Stimulated activated CD8-positive, alpha-beta memory T cell treated with anti-CD3 and anti-CD28 coated beads, Interleukin-7, amount 100 ng/mL, for 1 hour (primary cell): ENCODE measurements at places on chromosomes 7 and 10.
A peak's percentile ranks its signal among the peaks of the same experiment; 100 is the strongest.

DNA sequence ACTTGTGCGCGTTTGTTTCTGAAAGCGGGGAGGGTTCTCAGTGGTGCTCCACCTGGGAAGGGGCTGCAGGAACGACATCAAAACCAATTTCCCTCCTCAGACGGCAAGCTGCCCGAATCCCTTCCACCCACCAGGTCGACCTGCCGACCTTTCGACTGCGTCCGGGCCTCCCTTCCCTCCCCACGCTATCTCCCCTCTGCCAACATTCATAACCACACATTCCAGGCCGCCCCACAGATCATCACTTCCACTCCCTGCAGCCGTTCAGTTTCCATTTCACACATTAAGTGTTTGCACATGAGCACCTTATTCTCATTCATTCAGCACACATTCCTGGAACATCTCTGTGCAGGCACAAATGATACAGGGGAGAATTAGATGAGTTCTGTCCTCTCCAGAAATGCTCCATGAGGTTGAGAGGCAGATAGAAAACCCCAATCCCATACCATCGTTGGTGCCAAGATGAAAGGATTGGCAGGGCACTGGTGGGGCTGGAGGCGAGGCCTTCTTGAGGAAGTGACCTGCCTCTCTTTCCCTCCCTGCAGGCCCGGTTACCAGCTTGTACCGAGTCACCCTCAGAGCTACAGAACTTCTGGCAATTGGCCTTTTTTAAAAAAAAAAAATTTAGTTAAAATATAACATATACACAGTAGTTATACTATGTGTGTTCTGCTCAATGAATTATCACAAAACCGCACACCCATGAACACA, 70.0 kb downstream of the MINDY4 start:
- DNase-seq, result no peak

- DNase-seq, result peak; percentile 88
Observed at GRCh38 chr7:142808802-142809583, 38.2 kb downstream of the PRSS2 start.

GRCh38 chr7:27615420-27616185, 47.1 kb downstream of the HIBADH start:
- no peak for DNase-seq

DNA sequence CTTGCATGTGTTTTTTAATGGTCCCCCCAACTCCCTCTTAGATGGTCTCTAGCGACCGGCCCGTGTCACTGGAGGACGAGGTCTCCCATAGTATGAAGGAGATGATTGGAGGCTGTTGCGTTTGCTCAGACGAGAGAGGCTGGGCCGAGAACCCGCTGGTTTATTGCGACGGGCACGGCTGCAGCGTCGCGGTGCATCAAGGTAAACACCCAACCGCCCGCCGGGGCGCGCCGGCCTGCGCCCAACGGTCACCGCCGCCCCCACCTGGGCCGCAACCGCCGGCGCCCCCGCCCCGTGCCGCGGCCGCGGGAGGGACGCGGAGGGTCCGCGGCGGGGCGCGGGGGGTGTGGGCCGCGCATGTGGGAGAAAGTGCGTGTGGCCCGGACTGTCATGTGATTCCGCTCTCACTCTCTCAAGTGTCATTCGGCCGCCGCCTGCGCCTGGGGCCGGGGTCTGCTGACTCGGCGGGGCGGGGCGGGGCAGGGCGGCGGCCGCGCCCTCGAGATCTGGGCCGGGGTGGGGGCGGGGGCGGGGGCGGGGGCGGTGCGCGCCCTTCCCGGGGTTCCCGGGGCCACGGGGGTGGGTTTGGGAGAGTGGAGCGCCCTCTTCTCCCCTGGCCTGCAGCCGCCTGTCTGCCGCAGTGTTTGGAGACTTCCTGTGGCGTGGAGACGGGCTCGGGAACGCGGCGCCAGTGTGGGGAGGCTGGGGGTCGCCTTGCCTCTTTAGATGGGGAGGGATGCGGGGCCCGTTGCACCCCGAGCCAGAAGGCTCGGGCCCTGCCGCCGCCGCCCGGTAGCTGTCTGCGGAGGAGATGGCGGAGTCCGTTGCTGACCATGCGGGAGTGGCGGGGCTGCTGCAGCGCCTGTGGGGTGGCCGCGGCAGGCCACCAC, 817 bp downstream of the MLLT10 start:
- DNase-seq, result peak; percentile 9

DNA sequence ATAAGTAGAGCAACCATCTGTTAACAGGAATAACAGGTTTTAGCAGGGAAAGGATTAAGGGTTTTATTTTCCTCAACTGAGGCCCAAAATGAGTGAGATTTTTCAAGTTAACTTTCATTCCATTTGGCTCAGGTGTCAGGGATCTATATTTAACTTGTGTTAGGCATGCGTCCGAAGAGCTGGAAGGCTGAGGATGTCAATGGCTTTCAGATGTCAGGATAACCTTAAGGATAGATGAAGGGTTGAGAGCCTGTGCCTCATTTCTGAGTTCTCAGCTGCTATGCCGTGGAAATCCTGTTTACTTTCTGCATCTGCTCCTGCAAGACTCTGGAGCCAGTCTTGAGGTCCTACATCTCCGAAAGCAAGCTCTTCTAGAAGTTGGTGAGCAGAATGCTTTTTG, 36.4 kb upstream of the CD36 start:
- no peak for DNase-seq

- DNase-seq, result no peak
Observed at GRCh38 chr10:116866987-116867595, 17.8 kb downstream of the ENO4 start.

GRCh38 chr10:72567889-72568640, 57.8 kb downstream of the MICU1 start:
- DNase-seq, result no peak

DNA sequence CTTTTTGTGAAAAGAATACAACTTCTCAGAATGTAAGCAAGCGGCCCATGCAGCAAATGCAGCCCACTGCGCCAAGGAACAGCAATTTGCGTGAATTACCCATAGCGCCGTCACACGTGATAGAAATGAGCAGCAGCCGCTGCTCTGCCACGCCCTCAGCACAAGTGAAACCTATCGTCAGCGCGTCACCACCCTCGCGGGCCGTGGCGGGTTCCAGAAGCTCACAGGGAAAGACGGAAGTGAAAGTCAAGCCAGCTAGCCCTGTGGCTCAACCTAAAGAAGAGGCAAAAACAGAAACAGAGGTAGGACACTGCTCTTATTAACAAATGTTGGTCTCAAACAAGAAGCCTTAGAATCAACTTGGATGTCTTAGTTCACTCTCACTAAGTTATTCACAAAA, 70.5 kb downstream of the SHH start:
- DNase-seq, result no peak

GRCh38 chr7:100670074-100670473, 3.5 kb upstream of the GNB2 start:
- no peak for DNase-seq

- DNase-seq, result no peak
Observed at GRCh38 chr7:68821846-68822245, 776.4 kb upstream of the AUTS2 start.

- DNase-seq, result no peak
Observed at GRCh38 chr7:148419856-148420832, 170.4 kb upstream of the C7orf33 start.

DNA sequence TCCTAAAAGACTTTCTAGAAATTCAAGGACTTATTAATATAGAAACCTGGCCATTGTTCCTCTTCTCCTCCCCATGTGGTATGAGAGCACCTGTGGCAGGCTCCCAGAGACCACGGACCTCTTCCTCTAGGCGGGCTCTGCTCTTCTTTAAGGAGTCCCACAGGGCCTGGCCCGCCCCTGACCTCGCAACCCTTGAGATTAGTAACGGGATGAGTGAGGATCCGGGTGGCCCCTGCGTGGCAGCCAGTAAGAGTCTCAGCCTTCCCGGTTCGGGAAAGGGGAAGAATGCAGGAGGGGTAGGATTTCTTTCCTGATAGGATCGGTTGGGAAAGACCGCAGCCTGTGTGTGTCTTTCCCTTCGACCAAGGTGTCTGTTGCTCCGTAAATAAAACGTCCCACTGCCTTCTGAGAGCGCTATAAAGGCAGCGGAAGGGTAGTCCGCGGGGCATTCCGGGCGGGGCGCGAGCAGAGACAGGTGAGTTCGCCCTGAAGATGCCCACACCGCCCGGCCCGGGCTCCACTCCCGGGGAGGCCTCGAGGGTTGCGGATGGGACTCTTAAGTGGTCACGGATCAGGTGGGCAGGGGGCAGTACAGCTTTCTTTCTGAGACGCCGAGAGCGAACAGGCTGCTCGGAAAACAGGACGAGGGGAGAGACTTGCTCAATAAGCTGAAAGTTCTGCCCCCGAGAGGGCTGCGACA, at the start of gene SLC26A4:
Gene SLC26A4 (plus strand): TSS at position 448 of the 700 bp plus-strand sequence. CDS start 814 bp downstream, outside the sequence.
- DNase-seq, result no peak

DNA sequence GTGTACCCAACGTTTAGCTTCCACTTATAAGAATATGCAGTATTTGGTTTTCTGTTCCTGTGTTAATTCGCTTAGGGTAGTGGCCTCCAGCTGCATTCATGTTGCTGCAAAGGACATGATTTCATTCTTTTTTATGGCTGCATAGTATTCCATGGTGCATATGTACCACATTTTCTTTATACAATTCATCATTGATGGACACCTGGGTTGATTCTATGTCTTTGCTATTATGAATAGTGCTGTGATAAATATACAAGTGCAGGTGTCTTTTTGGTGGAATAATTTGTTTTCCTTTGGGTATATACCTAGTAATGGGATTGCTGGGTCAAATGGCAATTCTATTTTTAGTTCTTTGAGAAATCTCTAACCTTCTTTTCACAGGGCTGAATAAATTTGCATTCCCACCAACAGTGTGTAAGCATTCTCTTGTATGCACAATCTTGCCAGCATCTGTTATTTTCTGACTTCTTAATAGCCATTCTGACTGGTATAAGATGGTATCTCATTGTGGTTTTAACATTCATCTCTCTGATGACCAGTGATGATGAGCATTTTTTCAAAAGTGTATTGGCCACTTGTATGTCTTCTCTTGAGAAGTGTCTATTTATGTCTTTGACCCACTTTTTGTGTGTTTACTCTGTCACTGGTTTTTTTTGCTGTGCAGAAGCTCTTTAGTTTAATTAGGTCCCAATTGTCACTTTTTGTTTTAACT, 72.5 kb upstream of the CC2D2B start:
- DNase-seq, result no peak

GRCh38 chr7:90736968-90737939, 141.1 kb downstream of the CDK14 start:
- no peak for DNase-seq

GRCh38 chr10:133258818-133259601, 17.7 kb downstream of the ADAM8 start:
- peak; percentile 65 for DNase-seq

DNA sequence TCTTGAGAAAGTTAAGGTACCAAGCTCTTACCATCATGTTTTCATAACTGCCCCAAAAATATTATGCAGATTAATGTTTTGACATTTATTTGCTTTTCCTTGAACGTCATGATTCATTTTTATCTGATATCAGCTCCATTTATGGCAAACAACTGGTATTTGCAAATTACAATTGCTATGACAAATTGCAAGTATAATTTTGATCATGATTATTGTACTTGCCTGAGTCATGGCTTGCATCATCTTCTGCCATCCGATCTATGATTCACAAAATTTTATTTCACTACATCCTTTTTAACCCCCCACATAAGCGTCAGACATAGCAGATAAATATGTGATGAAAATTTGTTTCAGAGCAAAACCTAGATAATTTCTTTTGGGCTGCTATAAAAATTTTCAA, 155.0 kb downstream of the STK31 start:
- DNase-seq, result no peak

GRCh38 chr10:75355706-75356105, 45.9 kb downstream of the ZNF503 start:
- no peak for DNase-seq

DNA sequence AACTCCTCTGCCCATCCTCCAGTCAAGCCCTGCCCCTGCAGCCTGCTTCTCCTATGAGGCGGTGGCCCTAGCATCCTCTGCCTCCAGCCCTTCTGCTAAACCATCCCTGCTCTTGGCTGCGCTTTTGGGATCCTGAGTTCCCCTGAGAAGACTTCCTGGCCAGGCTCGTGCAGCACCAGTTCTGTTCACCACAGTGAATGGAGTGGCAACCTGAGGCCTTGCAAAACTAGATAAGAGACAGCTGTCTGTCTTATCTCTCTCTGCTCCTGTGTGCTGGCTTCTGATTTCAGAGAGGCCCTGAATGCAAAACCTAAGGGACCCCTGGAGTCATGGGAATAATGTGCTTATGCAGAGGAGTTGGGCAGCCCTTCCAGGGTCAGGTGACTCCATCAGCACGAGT, 119.2 kb downstream of the TMEM178B start:
- DNase-seq, result no peak
